ENCODE measurements at places on chromosomes 2 and 18. TPM values are rescaled to one million over a fixed set of nuclear protein-coding genes. Genes with fewer than 3 reads are reported as not detected.

DNA sequence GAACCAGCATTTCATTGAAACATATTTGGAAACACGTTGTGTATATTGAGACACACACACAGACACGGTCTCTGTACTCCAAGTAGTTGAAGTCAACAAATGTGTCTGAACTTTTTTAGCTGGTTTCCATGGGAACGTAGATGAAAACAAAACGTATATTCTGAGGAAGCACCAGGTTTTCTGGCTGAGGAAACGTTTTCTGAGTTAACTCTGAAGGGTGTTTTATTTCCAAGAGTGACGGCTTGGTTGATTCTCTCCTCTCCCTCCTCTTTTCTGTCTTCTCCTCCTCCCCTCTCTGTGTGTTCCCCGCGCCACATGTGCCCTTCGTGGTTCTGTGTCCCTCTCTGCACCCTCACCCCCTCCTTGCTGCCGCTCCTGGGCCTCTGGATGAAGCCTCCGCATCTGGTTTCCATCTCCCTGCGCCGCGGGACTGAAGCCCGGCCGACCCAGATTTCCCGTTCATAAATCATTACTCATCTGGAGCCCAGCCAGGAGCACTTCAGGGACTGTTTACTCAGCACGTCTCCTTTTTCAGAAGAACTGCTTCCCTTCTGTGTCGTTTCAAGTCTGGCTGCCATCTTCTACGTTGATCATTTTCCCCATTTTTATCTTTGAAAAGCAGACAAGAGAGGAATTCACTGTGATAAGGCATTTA is 122.7 kb downstream of the COL6A3 start:
- H3K4me1 ChIP-seq: peaks cover 40% of the 10 kb centered on the region
- DNase-seq: peak; percentile 98
- no peaks in the 10 kb centered on the region for H3K27me3 ChIP-seq
- no peaks in the 10 kb centered on the region for H3K36me3 ChIP-seq

DNA sequence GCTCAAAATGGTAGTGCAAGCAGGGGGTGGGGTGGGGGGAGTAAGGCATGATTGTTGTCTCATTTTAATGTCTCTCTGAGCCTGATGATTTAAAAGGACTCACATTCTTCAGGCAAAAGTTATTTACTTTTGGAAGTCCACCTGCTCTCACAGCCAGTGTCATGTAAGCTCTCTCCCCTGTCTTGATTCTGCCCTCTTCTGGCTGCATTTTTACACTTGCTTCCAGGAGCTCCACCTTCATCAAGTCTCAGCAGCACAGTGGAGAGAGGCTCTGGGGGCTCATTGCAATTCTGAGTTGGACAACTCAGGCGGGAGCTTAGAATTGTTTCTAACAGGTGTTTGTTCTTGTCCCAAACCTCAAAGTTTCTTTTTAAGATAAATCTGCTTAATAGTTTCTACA is 39.2 kb downstream of the GNAL start:
- H3K4me3 ChIP-seq: no peak overlapping the region
- no peak overlapping the region for H3K27ac ChIP-seq
- H3K36me3 ChIP-seq: no peaks in the 10 kb centered on the region
- peaks cover 4% of the 10 kb centered on the region for H3K4me1 ChIP-seq
- H3K27me3 ChIP-seq: peaks cover 13% of the 10 kb centered on the region
- peak; percentile 59 for DNase-seq

- no peak overlapping the region for H3K27ac ChIP-seq
- peaks cover 9% of the 10 kb centered on the region for H3K36me3 ChIP-seq
- DNase-seq: no peak
- H3K27me3 ChIP-seq: no peaks in the 10 kb centered on the region
These were observed 286.0 kb downstream of the TRIB2 start for GRCh38 chr2:13002536-13003331.

DNA sequence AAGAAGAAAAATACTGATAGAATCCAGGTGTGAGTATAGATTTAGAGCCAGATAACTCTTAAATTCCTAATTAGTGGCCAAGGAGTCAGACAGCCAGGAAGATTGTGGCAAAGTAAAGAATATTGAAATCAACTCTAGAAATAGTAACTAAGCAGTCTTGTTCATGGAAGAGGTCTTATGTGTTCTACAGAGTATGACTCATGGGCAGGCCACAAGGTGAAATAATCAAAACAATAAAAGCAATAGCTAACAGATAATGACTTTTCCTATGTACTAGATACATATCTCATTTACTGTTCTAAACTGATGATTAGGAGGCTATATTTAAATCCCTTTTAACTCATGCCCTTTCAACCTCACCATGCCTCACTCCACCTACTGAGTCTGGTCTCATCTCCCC is 227.4 kb upstream of the COL3A1 start:
- H3K4me3 ChIP-seq: no peak overlapping the region
- peaks cover 10% of the 10 kb centered on the region for H3K4me1 ChIP-seq
- DNase-seq: peak; percentile 25
- H3K36me3 ChIP-seq: no peaks in the 10 kb centered on the region
- no peak overlapping the region for H3K27ac ChIP-seq

- H3K4me1 ChIP-seq: no peaks in the 10 kb centered on the region
- no peak within 1 kb of the TSS for H3K27ac ChIP-seq
- no peak within 1 kb of the TSS for H3K4me3 ChIP-seq
These were observed at the start of gene MYCN for GRCh38 chr2:15939854-15940660. TSS of gene MYCN (plus strand) at chr2:15940550. CDS start at chr2:15942065, 1,515 bp downstream.

- H3K4me3 ChIP-seq: no peak overlapping the region
- no peaks in the 10 kb centered on the region for H3K4me1 ChIP-seq
- no peak for DNase-seq
- no peaks in the 10 kb centered on the region for H3K36me3 ChIP-seq
- H3K27me3 ChIP-seq: peaks cover 15% of the 10 kb centered on the region
These were observed 661.5 kb downstream of the ERBB4 start for GRCh38 chr2:211877061-211877460.

GRCh38 chr2:134216152-134216829 is 37.6 kb upstream of the MGAT5 start:
- no peak overlapping the region for H3K4me3 ChIP-seq
- no peaks in the 10 kb centered on the region for H3K27me3 ChIP-seq
- H3K27ac ChIP-seq: no peak overlapping the region
- no peak for DNase-seq
- peaks cover 18% of the 10 kb centered on the region for H3K4me1 ChIP-seq

DNA sequence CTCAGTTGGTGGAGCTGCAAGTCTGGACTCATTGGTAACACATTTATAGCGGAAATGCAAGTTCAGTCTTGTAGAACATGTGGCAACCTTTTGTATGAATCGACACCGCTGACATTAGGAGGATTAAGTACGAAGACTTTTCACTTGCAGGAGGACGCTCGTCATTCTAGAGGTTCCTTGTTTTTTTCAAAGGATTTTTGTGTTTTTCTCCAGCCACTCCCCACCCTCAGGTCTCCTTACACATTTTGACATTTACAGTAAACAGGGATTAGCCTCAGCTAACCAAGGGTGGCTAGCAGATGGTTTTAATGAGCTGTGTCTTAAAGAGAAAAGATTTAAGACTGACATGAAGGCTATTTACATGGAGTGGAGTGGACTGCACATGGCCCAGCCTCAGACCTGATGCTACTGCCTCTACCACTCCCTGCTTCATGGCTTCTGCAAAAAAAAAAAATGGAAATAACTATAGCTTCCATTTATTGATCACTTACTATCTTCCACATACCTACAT is 173.8 kb downstream of the TRIB2 start:
- no peak overlapping the region for H3K4me3 ChIP-seq
- no peak overlapping the region for H3K27ac ChIP-seq
- peak; percentile 26 for DNase-seq
- H3K27me3 ChIP-seq: no peaks in the 10 kb centered on the region
- H3K36me3 ChIP-seq: no peaks in the 10 kb centered on the region
- H3K4me1 ChIP-seq: no peaks in the 10 kb centered on the region

GRCh38 chr18:75658330-75658729 is 230.8 kb upstream of the SMIM21 start:
- no peaks in the 10 kb centered on the region for H3K27me3 ChIP-seq
- H3K36me3 ChIP-seq: no peaks in the 10 kb centered on the region
- no peaks in the 10 kb centered on the region for H3K4me1 ChIP-seq
- no peak for DNase-seq

The VIL1 gene
- not detected for total RNA-seq
